T-helper 17 cell (primary cell): ENCODE measurements at places on chromosomes 11 and 22. TPM values are rescaled to one million over a fixed set of nuclear protein-coding genes. Genes with fewer than 3 reads are reported as not detected.

DNA sequence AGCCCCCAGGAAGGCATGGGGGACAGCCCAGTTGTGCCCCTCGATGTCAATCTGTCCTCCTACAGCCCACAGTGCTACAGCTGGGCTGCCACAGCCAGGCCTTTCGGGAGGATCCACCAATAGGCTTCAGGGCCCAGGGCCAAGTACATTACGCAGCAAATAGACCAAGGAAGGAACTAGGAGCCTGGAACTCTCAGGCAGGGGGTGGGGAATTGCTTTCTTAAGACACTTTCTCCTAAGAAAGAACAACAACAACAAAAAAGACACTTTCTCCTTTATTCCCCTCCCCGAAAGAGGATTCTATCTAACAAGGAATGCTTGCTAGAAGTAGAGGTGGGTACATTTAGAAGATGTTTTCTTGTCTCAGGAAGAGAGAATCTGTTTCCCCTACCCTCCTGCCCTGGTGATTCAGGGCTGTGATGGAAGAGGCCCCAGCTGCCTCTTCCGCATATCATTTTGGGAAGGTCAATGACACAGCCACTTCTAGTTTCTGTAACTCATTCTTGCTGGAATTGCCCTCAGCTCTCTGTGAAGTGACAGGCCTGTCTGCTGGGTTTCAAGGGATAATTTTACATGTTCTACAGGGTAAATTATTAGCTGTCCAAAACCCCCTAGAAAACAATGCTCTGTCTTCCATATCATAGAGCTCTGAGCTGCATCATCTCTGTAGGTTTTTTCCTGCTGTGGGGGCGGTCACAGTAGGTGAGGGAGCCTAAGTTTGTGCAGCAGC, 6.0 kb upstream of the MALAT1 start:
- no peak for DNase-seq

GRCh38 chr11:5291207-5291838, 10.4 kb downstream of the OR51B4 start:
- DNase-seq, result no peak

- no peak for DNase-seq
Measured at GRCh38 chr22:30680991-30681770, 13.5 kb upstream of the OSBP2 start.

DNA sequence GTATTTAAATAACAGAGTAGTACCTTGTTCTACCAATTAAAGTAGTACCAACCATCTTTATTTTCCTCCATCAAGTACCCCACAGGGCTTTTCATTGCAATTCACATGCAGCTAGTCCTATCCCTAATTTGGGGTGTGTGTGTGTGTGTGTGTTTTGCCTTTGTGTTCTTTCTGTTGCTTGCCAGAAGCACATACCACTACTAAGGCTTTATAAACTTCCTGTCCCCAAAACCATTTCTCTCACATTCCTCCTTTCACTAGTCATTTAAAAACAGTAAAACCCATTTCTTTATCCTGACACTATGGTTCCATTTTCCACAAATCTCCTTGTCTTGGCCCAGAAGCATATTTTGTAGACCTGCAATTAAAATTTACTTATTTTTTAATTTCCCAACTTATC, 54.6 kb downstream of the SLC36A4 start:
- DNase-seq, result no peak

DNA sequence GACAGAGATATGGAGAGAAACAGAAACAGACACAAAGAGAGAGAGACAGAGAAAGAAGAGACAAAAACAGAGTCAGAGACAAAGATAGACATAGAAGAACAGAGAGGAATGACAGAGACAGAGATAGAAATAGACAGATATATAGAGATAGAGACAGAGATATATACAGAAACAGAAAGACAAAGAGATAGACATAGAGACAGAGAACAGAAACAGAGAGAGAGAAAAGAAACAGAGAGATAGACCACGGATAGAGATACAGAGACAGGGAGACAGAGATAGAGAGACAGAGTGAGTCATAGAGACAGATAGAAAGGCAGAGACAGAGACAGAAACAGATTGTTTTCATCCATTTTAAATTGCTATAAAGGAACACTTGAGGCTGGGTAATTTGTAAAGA, 12.3 kb upstream of the MPEG1 start:
- no peak for DNase-seq

- no peak for DNase-seq
Measured at GRCh38 chr11:18063125-18063524, 17.1 kb upstream of the TPH1 start.

- DNase-seq, result no peak
Measured at GRCh38 chr11:1532606-1533341, 39.3 kb downstream of the DUSP8 start.

DNA sequence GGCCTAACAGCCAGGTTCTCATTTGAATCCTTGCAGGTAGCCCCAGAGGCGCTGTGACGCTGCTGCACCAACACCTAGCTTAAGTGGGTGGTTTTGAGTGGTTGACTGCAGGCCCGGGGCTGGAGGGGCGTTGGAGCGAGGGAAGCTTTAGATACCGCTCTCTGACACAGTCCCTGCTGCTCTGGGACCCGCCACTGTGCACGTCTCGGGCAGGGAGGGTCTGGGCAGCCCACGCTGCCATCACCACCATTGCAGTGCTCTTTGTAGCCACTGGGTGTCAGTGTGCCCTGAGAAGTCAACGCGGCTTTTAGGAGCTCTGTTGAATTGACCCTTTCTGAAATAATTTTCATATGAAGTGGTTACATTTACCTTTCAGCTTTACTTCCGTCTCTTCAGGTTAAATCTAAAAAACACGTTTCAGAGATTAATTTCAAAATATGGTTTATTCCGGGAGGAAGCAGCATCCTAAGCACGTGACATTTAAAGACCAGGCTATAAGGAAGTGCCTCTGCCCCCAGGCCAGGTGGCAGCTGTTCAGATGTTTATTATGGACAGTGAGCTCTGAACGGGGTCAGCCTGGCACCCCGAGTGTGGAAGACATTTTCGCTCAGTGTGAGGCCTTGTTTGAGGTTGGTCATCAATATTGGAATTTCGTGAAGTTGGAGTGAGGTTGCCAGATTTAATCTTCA, 30.9 kb upstream of the PARVB start:
- peak; percentile 52 for DNase-seq

DNA sequence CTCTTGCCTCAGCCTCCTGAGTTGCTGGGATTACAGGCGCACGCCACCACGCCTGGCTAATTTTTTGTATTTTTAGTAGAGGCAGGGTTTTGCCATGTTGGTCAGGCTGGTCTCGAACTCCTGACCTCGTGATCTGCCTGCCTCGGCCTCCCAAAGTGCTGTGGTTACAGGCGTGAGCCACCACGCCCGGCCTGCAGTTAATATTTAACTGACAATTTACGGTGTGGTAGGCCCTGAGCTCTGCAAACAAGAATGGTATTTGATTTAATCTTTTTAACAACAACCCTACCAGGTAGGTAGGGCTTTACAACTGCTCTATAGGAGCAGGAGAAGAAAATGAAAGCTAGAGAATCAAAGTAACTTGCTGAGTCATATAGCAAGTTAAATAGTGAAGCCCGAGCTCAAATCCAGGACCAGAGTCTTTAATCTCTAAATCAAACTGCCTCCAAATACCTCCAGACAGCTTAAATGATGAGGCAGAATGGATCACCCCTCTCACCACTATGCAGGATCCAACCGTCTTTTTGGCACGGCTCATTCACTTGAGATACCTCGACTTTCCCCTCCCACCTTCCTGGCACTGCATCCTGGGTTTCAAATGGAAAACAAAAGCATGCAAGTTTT, 9.4 kb downstream of the UEVLD start:
- no peak for DNase-seq

GRCh38 chr11:57674251-57674650, 6.3 kb downstream of the ZDHHC5 start:
- no peak for DNase-seq

DNA sequence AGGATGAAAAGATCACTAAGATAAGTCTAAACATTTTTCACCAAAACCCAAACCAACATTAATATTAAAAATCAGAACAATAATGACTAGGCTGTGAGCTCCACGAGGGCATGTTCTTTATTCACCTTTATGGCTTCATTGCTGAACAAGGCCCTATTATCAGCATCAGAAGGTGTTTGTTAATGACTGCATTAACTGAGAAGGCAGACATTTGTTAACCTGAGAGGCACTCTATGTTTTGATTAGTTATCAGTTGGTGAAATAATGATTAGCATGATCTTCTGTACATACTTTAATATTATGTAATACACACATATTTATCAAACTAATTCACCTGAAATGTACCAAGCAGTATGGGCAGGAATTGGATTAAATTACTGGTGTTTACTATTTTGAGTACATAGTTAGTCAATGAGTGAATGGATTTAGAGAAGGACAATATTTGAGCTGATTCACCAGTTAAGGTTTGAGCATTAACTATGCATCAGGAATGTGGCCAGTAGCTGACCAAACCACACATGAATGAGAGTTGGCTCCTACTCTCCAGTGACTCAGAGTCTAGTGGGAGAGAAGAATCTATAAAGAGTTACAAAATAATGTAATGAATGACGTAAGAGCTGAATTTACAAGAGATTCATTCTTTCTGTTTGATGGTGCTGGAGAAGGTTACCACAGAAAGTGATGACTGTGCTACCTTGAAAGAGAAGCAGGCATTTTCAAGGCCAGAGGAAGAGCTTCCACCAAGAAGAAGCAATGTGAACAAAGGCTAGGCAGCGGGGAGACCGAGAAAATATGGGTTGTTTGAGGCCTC, 6.7 kb downstream of the IL18 start:
- DNase-seq, result no peak

DNA sequence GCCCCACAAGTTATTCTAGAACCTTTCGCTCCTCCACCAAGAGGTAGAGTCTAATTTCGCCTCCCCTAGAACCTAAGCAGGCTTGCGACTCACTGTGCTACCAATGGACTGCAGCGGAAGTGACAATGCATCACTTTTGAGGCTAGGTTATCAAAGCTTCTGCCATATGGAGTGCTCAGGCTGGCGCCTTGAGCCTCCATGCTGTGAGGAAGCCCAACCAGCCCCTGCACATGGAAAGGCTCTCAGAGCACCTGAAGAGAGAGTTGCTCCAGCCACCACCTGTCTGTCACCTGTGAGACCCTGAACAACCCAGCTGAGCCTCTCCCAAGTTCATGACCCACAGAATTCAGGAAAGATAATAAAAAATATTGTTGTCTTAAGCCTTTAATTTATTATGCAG, 29.3 kb upstream of the CBX7 start:
- DNase-seq, result no peak

DNA sequence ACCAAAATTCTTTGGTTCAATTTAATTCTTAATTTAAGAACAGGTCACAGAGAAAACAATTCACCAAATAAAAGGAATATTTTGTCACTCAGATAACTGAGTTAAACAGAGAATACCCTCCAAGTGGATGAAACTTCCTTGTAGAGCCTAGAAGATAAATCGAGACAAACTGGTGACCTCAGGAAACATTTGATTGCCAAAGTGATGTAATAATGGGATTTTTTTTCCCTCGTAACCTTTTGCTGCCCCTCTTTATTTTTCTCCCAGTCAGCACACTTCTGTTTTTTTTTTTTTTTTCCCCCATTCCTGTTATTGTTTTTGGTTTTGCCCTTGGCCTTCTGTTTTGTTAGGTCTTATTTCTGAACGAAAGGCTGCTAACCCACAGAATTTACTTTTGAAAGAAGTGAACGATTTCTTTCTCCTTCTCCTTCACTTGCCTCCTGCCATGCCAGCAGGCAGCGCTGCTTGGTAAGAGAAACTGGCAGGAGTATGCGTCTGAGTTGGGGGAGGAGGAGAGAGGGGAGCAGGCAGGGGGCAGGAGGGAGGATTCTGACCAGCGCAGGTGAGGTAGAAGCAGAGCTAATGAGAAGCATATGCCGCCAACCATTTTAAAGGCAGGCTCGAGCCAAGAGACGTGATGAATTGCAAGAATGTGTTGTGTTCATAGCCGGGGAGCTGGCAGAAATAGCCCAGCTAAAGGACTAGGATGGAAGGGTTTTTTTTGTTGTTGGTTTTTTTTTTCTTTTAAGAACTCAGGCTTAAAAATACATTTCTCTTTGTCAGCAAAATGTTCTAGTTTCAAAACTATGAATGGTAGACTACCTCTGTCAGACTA, 121.9 kb upstream of the MTMR2 start:
- no peak for DNase-seq

Gene APOA4
- total RNA-seq, result not detected

Gene UBQLNL
- 0.29 TPM for total RNA-seq

Gene SAA4
- total RNA-seq, result not detected

Gene SLN
- total RNA-seq, result not detected

Gene SMTN
- total RNA-seq, result 4.9 TPM

Gene GAL
- total RNA-seq, result not detected

Gene TXNRD2
- 16.8 TPM for total RNA-seq

Gene ARVCF
- 2.8 TPM for total RNA-seq

Gene APOA1
- 1.2 TPM for total RNA-seq

Gene CHADL
- 1.6 TPM for total RNA-seq

Gene ART1
- not detected for total RNA-seq

Gene MOV10L1
- total RNA-seq, result not detected
